Tibial nerve (tissue), 4 donors: ENCODE measurements at places on chromosomes 6 and 20.

GRCh38 chr20:53078761-53079160, 106.6 kb downstream of the TSHZ2 start:
- no peaks in the 10 kb centered on the region for H3K36me3 ChIP-seq
- H3K27ac ChIP-seq = no peak overlapping the region
- H3K4me1 ChIP-seq = no peaks in the 10 kb centered on the region
- no peak for DNase-seq
- H3K27me3 ChIP-seq = no peaks in the 10 kb centered on the region

GRCh38 chr6:1287103-1287591, 24.8 kb upstream of the FOXQ1 start:
- H3K27ac ChIP-seq = no peak overlapping the region
- no peak overlapping the region for H3K4me3 ChIP-seq
- no peaks in the 10 kb centered on the region for H3K27me3 ChIP-seq
- H3K36me3 ChIP-seq = no peaks in the 10 kb centered on the region
- no peak for DNase-seq
- H3K4me1 ChIP-seq = no peaks in the 10 kb centered on the region

DNA sequence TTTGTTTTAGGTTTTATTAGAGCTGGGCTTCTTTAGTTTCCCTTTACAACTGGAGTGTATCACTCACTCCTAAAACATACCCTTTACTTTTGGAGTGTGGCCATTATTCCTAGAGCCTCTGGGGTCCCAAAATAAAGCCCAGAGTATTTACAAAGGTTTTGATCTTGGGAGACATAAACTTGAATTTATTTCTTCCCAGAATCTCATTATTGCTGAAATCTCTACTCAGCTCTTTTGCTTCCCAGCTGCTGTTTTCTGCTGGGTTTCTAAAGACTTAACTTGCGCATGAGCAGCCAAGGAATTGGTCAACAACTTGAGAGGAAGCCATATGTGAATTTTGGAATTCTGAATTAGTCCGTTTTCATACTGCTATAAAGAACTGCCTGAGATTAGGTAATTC, 94.5 kb upstream of the NRSN1 start:
- no peaks in the 10 kb centered on the region for H3K27me3 ChIP-seq
- H3K4me3 ChIP-seq = no peak overlapping the region
- no peaks in the 10 kb centered on the region for H3K36me3 ChIP-seq
- DNase-seq = no peak
- no peaks in the 10 kb centered on the region for H3K4me1 ChIP-seq

GRCh38 chr20:45269754-45270270, 15.4 kb upstream of the SLPI start:
- no peak for DNase-seq
- H3K4me1 ChIP-seq = no peaks in the 10 kb centered on the region
- no peaks in the 10 kb centered on the region for H3K27me3 ChIP-seq
- H3K4me3 ChIP-seq = no peak overlapping the region
- H3K27ac ChIP-seq = no peak overlapping the region
- no peaks in the 10 kb centered on the region for H3K36me3 ChIP-seq

DNA sequence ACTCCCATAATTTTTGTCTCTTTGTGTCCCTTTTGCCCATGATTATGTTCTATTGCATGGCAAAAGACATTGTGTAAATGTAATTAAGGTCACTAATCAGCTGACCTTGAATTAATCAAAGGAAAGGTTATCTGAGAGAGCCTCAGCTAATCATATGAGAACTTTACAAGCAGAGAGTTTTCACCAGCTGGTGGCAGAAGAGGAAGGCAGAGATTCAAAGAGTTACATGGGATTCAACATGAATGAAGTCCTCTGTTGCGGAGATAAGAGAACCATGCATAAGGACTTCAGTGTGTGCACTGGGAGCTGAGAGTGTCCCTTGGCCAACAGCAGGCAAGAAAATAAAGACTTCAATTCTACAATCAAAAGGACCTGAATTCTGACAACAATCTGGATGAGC, 494.1 kb upstream of the ARID1B start:
- H3K4me3 ChIP-seq = no peak overlapping the region
- H3K36me3 ChIP-seq = no peaks in the 10 kb centered on the region
- H3K27ac ChIP-seq = no peak overlapping the region
- H3K4me1 ChIP-seq = no peaks in the 10 kb centered on the region

DNA sequence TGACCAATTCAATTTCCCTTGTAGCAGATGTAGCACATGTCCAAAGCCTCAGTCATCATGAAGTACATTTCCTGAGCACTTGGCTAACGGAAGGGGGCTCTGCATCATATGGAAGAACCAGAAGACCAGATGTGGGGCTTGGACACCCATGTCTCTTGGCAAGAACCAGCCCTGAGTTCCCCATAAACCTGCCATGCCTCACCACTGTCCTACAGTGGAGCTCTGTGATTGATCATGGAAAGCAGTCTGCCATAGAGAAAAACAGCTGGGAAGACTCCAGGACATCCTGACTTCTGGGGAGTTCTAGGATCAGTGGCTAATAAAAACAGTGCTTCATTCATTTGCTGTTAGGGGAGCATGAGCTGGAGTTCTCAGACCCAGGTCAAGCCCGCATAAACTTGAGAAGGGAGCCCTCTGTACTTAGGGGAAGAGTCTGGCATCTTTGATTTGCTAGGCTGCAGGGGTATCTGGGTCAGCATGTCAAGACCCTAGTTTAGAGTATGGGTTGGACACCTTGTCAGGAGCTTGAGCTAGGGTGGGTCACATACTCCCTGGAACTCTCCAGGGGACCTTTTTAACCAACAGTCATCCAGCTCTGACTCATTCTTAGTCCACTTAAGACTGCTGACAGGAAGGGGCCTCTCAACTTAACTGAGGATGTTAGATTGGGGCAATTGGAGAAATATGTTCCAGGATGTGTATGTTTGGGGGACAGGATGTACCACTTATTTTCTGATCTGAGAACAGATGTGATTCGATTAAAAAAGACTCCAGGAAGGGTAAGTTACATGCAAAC, 26.3 kb upstream of the TRAM2 start:
- no peak overlapping the region for H3K4me3 ChIP-seq
- H3K36me3 ChIP-seq = no peaks in the 10 kb centered on the region
- H3K27ac ChIP-seq = no peak overlapping the region
- peaks cover 6% of the 10 kb centered on the region for H3K4me1 ChIP-seq
- no peaks in the 10 kb centered on the region for H3K27me3 ChIP-seq

DNA sequence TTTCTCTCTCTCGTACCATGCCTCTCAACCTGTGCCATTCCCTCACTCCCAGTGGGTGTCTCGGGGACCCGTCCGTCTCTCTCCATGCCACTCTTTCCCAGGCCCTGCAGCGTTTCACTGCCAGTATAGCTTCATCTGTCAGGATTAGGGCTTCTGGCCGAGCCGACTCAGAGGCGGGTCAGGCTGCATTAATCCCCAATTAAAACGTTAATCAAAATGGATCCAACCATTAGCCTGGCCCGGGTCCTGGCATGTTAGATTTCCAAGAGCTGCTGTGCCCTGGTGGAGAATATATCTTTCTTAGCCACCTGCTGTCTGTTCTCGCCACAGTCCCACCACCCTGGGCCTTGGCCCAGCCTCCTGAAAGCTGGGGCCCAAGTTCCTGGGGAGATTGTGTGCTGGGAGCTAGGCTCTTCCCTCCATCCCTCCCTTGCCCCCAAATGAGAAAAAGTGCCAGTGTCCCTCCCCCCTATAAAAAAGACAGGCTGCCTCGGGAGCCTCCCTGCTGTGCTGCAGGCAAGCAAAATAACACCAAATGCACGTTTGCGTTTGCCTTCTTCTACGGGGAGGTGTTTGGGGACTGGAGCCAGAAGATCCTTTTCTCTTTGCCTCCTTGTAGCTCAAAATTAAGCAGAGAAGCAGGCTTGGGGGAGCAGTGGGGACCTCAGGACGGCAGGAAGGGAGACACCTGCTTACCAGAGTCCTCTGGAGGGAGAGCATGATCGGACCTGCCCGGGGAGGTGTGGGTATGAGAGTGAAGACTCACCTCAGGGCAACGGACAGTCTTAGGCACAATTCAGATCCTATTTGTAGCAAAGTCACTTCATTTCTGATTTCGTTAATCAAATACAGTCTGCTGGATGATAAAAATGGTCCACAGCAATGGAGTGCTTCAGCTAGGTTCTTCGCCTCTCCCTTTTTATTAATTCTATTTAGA, 3.0 kb downstream of the KCNG1 start:
- H3K4me1 ChIP-seq = no peaks in the 10 kb centered on the region
- H3K27me3 ChIP-seq = no peaks in the 10 kb centered on the region
- DNase-seq = no peak
- no peak overlapping the region for H3K27ac ChIP-seq
- no peak overlapping the region for H3K4me3 ChIP-seq

- H3K27ac ChIP-seq = no peak overlapping the region
- no peaks in the 10 kb centered on the region for H3K36me3 ChIP-seq
- peaks cover 11% of the 10 kb centered on the region for H3K4me1 ChIP-seq
Measured at GRCh38 chr6:35512006-35512405, 690 bp downstream of the TULP1 start.

DNA sequence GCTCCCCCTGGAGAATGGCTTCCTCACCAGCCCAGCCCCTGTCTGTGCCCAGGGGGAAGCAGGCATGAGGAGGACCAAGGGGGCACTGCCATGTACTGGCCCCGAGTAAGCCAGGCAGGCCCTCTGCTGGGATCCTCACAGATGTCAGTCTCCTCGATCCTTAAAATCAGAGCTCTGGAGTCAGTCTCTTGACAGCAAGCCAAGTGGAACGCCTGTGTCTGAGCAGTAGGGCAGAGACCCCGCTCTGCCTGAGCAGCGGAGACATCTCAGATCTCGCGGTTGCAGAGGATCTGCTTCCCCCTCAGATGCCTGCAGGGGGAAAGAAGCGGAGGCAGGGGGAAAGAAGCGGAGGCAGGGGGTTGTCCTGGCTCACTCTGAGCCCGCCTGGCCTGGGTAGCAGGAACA, 92.6 kb downstream of the SNX5 start:
- H3K4me3 ChIP-seq = no peak overlapping the region
- H3K4me1 ChIP-seq = peaks cover 20% of the 10 kb centered on the region
- peak overlapping the region; percentile 77 for H3K27ac ChIP-seq
- DNase-seq = no peak
- no peaks in the 10 kb centered on the region for H3K27me3 ChIP-seq

- H3K4me1 ChIP-seq = peaks cover 13% of the 10 kb centered on the region
- H3K36me3 ChIP-seq = no peaks in the 10 kb centered on the region
- H3K27me3 ChIP-seq = no peaks in the 10 kb centered on the region
- no peak for DNase-seq
- H3K27ac ChIP-seq = no peak overlapping the region
Measured at GRCh38 chr6:167697316-167697715, 129.4 kb upstream of the AFDN start.

DNA sequence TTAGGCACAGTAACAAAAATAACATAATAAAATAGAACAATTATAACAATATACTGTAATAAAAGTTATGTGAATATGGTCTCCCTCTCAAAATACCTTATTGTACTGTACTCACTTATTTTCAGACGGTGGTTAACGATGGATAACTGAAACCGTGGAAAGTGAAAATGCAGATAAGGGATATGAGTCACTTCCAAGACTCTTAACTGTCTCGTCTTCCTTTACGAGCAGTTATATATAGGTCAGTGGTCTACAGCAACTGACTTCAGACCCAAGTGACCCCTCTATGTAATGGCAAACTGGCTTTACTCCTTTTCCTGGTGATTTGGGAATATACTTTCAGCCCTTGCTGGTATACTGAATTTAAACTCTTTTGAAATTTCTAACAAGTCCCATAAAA, 261.4 kb downstream of the SLC35F1 start:
- no peaks in the 10 kb centered on the region for H3K4me1 ChIP-seq
- H3K27me3 ChIP-seq = no peaks in the 10 kb centered on the region

GRCh38 chr6:17730078-17730704, 23.5 kb upstream of the NUP153 start:
- H3K27me3 ChIP-seq = no peaks in the 10 kb centered on the region
- H3K36me3 ChIP-seq = no peaks in the 10 kb centered on the region
- H3K4me1 ChIP-seq = no peaks in the 10 kb centered on the region
- no peak overlapping the region for H3K4me3 ChIP-seq

DNA sequence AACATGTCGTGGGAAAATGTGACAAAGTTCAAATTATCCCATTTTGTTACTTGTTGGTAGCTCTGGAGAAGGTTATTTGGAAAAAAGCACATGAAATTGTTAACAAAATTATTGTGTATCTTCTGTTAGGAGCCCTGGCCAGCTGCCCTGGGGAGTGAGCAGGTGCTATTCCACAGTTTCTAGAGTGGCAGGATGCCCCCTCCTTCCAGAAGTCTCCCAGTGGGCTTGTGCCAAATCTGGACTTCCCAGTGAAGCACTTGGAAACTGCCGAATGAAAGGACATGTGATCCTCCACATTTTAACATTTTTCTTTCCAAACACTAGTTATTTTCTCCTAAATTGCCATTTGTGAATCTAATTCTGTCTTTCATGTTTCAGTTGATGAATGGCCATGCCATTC, 66.9 kb upstream of the CLDN20 start:
- no peak overlapping the region for H3K4me3 ChIP-seq
- no peaks in the 10 kb centered on the region for H3K27me3 ChIP-seq

- peak overlapping the region; percentile 64 for H3K4me3 ChIP-seq
- DNase-seq = peak; percentile 55
- peak overlapping the region; percentile 94 for H3K27ac ChIP-seq
- H3K4me1 ChIP-seq = peaks cover 45% of the 10 kb centered on the region
Measured at GRCh38 chr20:49186535-49187329, 1.4 kb downstream of the STAU1 start.

DNA sequence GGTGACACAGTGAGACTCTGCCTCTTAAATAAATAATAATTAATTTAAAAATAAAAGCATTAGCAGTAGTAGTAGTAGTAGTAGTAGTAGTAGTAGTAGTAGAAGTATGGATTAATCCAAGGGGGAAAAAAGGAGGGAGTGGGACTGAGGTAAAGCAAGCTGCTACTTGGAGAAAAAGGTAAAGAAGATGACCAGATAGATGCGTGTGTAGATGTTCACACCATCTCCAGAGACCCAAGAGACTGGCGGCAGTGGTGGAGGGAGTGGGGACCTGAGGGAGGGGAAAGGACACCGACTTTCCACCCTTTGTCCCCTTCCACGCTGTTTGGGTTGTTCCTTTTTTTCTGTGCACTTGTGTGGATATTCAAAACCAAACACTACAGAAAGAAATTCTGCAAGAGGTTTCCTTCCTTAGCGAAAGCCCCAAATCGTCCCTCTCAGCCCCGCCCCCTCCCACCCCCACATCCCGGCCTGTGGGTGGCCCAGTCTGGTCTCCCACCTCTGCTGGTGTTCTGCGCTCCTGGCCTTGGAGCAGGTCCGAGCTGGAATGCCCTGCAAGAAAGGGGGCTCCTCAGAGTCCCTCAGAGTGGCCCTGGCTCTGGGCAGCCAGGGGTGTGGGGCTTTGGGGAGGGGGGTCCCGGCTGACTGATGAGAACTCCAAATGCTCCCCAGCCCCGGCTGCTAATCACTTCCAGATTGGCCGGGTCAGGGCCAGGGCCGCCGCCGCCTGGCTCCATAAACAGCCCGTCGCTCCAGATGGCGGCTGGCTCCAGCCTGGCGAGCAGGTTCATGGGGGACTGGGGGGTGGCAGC, 60.2 kb downstream of the UBE2V1 start:
- DNase-seq = no peak
- no peaks in the 10 kb centered on the region for H3K27me3 ChIP-seq
- no peak overlapping the region for H3K27ac ChIP-seq
- no peak overlapping the region for H3K4me3 ChIP-seq
- H3K36me3 ChIP-seq = no peaks in the 10 kb centered on the region
